ENCODE measurements at places on chromosomes 12 and 14.
A peak's percentile ranks its signal among the peaks of the same experiment; 100 is the strongest.

- no peak for DNase-seq
Measured at GRCh38 chr12:23611320-23611719, 338.1 kb downstream of the SOX5 start.

DNA sequence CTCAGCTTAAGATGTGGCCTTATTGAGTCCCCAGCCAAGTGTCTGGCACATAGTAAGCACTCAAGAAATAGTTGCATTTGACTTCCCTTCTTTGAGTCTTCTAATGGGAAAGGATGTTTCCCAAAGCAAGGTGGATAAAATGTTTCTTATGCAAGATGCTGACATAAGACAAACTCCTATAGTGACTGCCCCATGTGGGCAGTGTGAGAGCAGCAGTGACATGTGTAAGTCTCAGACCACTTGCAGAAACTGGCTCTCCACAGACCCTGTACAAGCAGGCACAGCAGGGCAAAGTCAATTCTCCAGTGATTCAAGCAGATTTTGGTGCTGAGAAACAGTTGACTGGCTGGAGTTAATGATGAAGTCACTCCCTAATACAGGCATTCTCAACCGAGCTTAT lies 255.3 kb downstream of the ANO2 start:
- no peak for DNase-seq

DNA sequence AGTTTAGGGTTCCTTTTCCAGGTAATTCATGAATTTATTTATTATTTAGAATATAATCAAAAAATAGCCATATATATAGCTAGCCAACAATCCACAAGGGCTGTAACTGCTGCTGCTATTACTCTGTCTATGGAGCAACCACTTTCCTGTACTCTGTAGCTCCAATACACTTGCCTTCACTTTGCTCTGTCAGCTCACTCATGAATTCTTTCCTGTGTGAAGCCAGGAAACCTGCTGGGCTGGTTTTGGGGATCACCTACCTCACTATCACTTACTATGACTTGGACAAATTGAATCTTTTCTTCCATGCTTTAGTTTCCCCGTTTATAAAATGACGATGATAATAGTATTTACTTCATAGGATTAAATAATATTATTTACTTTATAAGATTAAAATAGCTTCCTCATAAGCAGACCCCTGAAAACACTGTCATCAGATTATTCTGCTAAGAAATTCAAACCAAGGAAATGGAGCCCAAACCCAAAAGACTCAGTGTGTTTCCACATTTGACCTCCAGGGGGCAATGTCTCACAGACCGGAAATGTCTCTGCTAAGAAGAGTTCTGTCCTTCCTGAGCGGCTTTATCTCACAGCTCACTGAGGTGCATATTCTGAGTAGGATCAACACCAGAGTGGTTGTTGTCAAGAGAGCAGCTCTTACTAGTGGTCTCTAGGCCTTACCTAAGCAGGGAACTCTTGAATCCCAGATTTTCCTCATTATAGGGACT lies 457.1 kb downstream of the DAD1 start:
- DNase-seq = no peak

GRCh38 chr14:56129092-56129491 lies 10.9 kb downstream of the PELI2 start:
- DNase-seq = no peak

DNA sequence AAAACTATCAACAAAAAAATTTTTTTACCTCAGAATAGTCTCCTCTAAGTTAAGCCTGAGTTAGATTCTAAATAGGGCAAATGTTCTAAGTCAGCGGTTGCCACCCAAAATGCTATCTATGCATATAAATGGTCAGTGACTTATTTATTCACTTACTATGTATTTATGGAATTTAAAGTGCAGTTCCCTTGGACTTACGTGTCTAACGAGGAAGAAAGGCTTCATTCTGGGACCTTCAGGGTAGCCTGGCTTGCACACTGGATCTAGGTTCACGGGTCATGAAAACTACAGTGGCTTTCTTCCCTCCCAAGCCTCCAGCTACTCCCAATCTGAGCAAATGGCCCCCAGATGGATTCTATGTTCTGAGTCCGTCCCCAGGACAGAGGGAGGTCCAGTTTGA lies 77.1 kb downstream of the ARF6 start:
- no peak for DNase-seq

- DNase-seq = no peak
Measured at GRCh38 chr12:15130541-15130940, 90.7 kb downstream of the RERG start.

DNA sequence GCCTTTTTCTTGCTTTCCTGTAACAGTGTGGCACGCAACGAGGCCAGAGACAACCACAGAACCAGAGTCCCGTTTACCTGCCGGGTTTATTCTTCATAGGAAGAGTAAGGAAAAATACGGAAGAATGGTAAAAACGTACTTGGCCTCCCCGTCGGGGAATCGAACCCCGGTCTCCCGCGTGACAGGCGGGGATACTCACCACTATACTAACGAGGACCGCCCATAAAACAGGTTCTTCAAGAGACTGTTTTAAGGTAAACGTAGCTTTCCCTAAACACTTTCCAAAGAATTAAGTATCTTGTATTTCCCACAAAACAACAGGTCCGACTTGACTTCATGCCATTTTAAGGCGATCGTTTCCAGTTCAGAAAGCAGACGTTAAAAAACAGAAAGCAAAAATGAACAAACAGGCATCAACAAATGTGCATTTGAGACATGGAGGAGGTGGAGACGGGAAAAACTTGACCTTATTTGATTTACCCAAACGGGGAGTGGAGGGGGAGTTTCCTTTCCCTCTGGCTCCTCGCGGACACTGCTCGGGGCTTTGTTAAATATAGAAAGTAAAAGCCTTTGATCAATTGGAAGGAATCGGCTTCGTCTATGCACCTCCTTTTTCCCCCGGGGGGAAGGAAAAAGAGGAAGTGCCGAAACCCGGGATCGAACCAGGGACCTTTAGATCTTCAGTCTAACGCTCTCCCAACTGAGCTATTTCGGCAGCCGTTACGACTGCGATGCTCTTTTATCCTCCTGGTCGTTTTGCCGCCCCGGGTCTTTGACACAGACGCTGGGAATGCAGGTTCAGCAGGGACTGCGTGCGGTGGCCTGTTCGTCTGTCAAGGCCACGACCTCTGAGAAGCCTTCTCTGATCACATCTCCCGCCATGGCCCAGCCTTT lies 13.0 kb upstream of the UBC start:
- no peak for DNase-seq

DNA sequence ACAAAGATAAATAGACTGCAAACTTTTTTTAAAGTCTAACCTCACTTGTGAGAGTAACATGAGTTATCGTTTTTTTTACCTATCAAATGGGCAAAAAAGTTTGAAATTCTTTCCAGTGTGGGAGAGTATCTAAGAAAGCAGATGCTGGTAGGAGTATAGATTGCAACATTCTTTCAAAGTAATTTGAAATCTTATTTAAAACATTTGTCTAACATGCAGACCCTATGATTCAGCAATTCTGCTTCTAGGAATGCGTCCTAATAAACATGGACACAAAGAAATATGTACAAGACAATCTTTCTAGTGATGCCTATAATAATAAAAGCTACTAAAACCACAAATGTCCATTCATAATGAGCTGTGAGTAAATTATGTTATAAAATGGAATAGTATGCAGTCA lies 110.4 kb upstream of the TMCC3 start:
- no peak for DNase-seq

DNA sequence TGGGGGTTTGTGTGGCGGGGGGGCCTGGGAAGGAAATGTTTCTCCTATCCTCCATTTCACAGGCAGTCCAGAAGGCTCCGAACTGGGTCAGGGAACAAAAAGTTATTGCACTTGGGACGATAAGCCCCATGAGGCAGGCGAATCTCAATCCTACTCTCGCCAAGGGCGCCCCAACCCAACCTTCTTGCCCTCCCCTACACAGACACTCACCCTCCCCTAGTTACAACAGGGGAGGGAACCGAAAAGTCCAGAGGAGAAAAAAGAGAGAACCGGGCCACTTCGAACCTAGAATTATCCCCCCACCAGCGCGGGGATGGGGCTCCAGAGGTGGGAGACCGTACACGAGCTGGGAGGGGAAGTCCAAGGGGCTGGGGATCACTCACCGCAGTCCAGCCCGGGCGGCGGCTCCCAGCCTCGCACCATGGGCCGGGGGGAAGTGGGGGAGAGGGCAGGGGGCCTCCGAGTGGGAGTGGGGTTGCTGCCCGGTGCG lies 357 bp downstream of the HOMEZ start:
- no peak for DNase-seq

- peak; percentile 56 for DNase-seq
Measured at GRCh38 chr12:19643635-19644034, 204.3 kb downstream of the AEBP2 start.

- DNase-seq = peak; percentile 4
Measured at GRCh38 chr14:95098984-95099599, 58.2 kb downstream of the DICER1 start.

- no peak for DNase-seq
Measured at GRCh38 chr12:12744546-12745305, 27.6 kb downstream of the CDKN1B start.

DNA sequence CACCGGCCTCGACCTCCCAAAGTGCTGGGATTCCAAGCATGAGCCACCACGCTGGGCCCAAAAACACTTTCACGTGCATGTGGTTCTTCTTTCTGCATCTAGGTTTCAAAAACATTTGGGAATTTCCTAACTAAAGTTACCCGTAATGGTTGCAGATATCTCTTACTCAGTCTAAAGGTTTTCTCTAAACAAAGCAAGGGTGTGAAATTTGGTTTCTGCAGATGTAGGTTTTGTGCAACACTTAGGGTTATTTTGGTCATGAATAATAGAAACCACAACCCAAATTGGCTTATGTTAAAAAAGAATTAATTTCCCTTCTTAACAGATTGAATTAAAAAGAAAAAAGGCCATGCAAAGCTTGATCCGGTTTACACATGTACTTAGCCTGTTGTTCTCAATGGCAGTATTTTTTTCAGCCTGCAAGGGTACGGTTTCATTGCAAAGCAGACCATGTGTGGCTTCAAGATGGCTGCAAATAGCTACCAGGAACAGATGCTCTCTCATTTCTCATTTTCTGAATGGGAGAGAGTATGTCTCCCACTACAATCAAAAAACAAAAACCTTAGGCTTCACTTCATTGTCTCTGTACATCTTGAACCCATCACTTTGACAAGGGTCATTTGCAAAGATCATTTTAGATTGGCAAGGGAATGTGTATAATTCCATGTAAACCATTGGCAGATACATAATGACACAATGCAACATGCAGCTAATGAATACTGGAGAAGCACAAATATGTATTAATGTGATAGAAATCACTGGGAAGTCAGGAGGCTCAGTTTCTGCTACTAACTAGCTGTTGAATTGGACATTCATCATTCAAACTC lies 491.2 kb upstream of the FLRT2 start:
- no peak for DNase-seq

DNA sequence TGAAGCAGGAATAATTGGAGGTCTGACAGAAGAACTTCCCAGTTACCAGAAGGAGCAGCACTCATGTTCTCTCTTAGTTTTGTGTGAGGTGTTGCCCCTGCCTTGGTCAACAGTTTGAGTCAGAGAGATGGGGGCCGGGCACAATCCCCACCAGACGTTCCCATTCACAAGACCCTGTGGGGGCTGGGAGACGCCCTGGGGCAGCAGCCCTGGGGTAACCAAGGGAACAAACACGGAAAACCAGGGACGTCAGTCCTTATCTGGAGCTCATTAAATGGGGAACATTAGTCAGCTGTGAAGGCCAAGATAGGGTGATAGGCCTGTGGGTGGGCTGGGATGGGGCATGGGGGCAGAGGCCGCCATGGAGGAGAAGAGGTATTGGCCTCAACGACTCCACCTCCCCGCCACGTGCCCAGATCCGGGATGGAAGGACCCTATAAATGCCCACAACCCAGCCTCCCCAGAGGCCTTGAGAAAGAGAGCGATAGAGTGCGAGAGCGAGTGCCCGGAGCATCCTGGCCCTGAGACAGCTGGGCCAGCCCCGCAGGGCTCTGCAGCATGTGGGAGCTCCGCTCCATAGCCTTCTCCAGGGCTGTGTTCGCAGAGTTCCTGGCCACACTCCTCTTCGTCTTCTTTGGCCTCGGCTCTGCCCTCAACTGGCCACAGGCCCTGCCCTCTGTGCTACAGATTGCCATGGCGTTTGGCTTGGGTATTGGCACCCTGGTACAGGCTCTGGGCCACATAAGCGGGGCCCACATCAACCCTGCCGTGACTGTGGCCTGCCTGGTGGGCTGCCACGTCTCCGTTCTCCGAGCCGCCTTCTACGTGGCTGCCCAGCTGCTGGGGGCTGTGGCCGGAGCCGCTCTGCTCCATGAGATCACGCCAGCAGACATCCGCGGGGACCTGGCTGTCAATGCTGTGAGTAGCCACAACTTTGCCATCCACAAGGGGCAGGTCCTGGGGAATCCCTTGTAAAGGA lies at the start of gene AQP2:
TSS of gene AQP2 (plus strand) at position 465 of the 979 bp plus-strand sequence. CDS start at position 559, 94 bp downstream.
- no peak for DNase-seq

DNA sequence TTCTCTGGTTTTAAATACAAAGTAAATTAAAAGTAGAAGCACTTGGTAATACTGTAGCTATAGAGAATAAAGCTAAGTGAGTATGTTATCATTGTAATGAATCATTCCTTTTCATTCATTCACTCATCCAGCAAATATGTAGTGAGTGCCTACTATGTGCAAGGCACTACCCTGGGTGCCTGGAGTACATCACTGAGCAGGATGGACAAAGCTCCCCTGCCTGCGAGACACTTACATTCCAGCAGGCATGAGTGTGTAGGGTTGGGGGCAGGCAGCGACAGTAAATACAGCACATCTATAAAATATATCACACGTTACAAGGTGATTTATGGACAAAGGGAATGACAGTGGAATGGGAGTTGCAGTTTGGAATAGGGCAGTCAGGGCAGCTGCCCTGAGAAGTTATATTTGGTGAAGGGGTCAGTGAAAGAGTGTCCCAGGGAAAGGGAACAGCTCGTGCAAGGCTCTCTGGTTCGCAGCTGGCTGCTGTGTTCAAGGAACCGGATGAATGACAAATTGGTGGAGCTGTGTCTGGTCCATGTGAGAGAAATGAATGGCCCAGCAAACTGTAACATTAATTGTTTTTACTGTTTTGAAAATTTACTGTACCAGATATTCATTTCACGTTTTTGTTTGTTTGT lies 159.6 kb downstream of the CRADD start:
- DNase-seq = no peak

DNA sequence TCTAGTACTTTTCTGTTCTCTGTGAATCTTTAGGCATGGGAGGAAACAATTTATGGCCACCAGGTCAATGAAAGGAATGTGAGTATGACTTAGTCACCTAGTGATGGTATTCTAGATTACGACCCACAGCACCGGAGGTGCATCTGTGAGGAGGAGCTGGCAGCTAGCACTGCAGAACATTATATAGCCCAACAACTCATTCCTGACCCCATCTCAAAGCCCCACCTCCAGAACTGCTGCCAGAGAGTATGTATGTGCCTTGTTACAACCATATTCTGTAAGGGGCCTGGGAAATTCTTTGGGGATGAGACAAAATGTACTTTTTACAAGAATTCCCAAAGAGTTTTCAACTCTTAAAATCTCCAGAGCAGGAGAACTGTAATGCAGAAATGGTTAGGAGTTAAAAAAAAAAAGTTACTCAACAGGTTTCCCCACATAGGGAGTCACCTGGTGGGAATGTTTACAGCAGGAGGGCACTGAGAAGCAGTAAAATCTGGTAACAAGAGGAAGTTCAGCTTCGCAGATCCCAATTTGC lies 34.9 kb upstream of the CERS5 start:
- no peak for DNase-seq

GRCh38 chr14:68792979-68793733 lies at the start of gene ZFP36L1:
ZFP36L1 (minus strand) TSS chr14:68793067; CDS start chr14:68792938, 129 bp downstream.
- no peak for DNase-seq

GRCh38 chr12:76948879-76949278 lies 70.1 kb upstream of the CSRP2 start:
- DNase-seq = no peak

- no peak for DNase-seq
Measured at GRCh38 chr14:100882991-100883788, 20.3 kb downstream of the RTL1 start.

GRCh38 chr12:58458102-58458501 lies 462.2 kb downstream of the LRIG3 start:
- DNase-seq = no peak

All from NCI-H2029 (cell line).